GM23338 (cell line): ENCODE measurements at places on chromosomes 12 and 14.

- DNase-seq = no peak
These were observed 36.9 kb downstream of the TTLL5 start for GRCh38 chr14:75697918-75698317.

DNA sequence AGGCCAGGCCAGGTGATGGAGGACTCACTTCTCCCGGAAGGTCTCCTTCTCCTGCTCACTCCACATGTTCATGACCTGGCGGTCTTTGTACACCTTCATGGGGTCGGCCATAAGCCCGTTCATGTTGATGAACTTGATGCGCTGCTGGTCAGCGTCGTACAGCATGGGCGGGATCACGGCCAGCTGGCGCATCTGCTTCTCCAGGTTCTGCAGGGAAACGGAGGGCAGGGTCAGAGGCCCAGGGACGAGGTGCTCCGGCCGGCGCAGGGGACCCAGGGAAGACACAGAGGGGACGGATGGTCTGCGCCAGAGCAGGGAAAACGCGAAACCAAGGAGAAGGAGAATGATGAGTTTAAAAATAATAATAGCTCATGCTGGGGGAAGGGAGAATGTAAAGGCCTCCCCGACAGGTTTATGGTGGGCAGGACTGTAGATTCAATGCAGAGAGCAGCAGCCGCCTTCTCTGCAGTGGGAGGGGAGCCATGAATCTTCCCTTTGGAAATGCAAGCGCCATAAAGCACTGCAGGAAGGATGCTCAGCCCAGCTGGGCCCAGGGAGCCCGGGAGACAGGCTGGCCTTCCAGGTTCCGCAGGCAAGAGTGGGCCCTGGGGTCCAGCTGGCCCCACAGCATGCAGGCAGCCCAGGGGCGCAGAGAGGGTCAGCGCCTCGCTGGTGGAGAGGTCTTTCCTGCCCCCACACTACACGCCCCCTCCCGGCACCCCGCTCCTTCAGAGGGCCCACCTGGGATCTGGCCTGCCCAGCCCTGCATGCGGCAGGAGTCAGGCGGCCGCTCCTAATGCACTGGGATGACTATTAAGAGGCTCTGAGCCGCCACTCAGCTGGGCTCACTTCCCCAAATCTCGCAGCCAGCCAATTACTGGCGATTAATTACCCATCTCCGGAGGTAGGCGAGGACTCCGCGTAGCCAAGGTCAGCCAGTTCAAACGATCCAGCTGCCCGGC is 132.0 kb downstream of the RFLNA start:
- no peak for DNase-seq

DNA sequence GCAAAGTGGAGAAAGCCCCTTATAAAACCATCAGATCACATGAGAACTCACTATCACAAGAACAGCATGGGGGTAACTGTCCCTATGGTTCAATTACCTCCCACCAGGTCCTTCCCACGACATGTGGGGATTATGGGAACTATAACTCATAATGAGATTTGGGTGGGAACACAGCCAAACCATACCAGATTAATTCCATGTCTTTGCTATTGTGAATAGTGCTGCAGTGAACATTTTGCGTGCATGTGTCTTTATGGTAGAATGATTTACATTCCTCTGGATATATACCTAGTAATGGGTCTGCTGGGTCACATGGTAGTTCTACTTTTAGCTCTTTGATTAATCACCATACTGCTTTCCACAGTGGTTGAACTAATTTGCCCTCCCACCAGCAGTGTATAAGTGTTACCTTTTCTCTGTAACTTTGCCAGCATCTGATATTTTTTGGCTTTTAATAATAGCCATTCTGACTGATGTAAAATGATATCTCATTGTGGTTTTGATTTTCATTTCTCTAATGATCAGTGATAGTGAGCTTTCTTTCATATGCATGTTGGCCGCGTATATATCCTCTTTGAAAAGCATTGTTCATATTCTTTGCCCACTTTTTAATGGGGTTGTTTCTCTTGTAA is 29.7 kb upstream of the SAV1 start:
- DNase-seq = no peak

DNA sequence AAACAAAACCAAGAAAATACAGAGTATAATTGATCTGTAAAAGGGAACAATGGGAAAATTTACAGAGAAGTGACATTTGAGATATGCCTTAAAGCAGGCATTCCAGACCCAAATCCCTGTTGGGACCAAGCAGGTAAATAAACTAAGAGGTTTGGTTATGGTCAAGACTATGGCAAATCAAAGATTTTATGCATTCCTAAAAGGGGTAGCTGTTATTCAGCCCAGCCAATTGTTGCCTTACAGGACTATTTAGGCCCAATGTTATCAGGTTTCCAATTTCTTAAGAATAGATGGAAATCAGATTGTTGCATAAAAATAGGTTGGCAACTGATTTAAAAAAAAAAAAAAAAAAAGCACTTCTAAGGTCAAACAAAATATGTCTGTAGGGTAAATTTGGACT is 5.3 kb downstream of the DNAI7 start:
- DNase-seq = no peak

GRCh38 chr14:97976861-97977260 is 1179.7 kb downstream of the VRK1 start:
- DNase-seq = no peak

GRCh38 chr12:88638966-88639760 is 58.9 kb upstream of the KITLG start:
- no peak for DNase-seq

DNA sequence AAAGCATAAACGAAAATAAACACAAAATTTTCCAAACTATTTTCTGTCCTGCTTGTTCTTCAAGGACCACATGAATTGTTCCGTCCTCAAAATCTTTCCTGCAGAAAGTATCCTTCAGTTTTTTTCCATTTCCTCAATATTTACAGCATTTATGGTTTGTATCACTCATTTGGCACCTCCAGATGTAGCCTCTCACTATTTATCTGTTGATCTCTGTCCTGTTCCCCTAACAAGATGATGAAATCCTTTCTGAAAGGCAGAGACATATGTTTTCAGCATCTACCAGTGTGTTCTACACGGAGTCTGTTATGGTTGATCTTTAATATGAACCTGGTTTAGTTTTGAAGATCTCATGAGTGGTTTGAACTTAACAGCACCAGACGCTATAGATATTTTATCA is 490.2 kb downstream of the NELL2 start:
- DNase-seq = no peak

DNA sequence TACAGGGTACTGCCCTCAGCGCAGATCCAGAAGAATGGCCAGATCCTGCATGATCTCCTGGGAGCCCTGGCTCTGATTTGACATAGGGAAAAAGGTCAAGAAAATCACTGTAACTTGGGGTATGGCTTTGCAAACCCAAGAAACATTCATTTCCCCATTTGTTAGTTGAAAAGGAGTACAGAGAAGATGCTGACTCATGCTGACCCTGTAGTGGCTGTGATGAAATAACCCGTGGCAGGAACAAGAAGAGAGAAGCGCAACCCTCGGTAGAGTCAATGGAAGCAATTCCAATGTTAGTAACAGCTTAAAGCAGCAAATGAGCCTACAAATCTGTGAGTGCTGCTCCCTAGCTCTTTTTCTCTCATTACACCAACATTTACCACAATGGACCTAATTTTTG is 281.6 kb upstream of the NPAS3 start:
- DNase-seq = no peak

- DNase-seq = no peak
These were observed 250.2 kb upstream of the OR4E1 start for GRCh38 chr14:21923820-21924219.

- DNase-seq = peak; percentile 65
These were observed 6.3 kb upstream of the NFE2 start for GRCh38 chr12:54306925-54307741.

DNA sequence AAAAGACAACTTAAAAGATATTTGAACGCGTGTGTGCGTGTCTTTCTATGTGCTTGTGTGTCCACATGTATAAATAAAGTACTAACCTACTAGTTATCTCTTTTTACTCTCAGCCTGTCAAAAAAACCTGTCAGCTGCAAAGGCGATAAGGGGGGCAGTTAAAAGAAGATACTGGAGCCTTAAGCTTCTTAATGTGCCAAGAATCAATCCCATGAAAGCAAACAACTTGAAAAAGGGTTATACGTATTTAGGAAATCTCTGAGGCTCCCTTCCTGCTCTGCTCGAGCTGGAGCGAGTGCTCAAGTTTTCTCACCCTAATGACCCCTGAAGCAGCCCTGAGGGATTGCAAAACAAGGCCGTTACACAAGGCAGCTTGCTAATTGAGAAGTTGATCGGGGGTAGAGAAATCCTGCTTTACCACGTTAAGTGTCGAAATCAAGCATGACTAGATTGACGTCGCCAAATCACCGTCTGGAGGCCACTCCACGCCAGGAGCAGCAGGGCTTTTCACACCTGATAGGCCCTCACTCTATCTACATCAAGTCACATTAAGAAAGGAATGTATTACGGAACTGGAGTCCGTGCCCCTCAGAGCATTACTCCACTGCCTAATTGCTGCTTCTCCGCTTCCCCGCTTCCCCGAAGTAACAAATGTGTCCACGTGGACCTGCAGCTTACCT is 32.4 kb downstream of the LMO3 start:
- peak; percentile 72 for DNase-seq

GRCh38 chr12:22332202-22332601 is 2.3 kb downstream of the ST8SIA1 start:
- no peak for DNase-seq

DNA sequence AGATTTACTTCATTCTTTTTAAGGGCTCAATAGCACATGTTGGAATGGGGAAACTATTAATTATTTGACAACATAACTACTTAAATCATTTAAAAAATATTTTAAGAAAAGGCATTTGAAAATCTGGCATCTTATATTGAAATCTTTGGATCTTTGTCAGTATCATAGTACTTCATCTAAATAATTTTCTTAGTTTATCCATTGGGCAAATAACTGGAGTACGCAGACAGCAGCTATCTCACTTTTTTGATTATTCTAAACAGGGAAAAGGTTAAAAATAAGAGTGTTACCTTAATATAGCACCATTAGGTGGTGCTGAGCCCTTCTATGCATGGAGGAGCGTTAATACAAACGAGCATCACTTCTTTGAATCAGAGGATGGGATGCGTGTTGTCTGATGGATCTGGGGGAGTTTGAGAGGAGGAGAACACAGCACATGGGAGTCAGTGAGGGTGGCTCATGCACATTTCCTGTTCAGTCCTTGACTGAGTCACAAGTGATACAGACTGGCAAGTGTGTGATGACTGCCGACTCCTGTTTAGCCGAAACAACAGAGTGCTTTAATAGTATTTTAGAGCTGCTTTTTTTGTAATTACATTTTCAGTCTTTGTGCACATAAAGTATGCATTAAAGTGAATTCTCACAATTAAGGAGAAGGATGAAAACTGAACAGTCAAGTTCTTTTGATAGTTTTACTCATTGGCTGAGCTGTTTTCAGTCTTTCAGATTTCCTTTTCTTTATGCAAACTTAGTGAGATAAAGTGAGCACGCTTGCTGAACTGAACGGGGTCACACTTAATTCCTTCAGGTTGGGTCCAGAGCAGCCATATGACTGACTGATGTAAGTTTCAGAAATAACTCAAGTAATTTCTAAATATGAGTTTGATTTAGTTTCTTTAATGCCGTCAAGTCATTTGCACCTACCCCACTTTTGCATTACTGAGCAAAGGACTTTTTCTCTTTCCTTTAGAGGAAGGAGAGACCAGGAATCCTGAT is 92.7 kb downstream of the DIP2B start:
- DNase-seq = no peak

DNA sequence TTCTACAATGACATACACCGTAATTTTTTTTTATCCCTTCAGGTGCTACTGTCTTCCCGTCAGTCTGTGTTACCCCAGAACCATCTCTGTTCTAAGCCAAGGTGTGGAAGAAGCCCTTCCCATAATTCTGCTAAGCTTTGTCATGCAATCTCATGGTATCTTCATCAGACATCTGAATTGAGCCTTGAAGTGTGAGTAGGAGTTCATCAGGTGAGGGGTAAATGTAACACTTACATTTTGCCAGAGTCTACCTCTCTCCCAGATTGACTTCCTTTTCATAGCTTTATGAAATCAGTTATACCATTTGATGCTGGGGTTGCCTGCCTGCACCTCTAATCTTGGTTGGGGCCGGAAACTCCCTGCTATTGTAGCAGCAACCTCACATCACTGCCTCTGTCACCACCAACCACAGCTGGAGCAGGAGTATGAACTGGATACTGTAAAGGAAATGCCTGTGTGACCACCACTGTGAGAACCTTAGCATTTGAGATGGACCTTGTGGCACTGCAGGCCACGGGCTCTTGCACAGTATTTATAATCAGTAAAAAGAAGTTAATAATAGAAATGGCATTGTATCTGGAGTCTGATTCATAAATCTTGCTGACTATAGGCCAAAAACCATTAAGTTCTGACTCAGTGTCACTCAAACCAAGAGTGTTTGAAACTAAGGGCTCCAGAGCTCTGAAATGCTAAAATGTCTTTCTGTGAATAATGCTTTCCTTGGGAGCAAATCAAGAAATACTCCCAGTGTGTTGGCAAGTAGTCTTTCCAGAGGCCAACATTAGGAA is 58.7 kb upstream of the STK38L start:
- no peak for DNase-seq

GRCh38 chr12:5456906-5457305 is 25.0 kb downstream of the NTF3 start:
- DNase-seq = peak; percentile 19

DNA sequence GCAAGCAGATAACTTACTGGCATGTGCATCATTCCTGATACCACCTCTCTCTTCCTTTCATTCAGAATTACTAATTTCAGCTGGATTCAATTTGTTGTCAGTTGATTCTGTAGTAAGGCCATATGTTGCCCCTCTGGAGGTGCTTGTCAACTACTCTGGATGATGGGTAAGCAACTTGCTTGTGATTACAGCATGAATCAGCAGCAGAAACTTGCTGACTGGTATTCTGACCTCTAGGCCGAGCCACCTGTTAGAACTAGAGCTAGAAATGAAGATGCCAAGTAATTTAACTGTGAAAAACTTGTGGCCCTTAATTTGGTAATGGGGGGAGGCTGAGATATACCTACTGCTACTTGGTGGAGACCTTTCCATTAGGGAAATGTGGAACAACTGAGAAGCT is 5.1 kb downstream of the RNF10 start:
- DNase-seq = no peak

DNA sequence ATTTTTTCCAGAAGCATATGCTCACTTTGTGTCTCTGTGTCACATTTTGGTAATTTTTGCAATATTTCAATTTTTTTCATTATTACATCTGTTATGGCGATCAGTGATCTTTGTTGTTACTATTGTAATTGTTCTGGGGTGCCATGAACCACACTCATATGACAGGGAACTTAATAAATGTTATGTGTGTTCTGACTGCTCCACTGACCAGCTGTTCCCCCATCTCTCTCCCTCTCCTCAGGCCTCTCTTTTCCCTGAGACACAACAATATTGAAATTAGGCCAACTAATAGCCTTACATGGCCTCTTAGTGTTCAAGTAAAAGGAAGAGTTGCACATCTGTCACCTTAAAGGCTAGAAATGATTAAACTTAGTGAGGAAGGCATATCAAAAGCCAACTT is 46.0 kb downstream of the SCN8A start:
- DNase-seq = no peak

DNA sequence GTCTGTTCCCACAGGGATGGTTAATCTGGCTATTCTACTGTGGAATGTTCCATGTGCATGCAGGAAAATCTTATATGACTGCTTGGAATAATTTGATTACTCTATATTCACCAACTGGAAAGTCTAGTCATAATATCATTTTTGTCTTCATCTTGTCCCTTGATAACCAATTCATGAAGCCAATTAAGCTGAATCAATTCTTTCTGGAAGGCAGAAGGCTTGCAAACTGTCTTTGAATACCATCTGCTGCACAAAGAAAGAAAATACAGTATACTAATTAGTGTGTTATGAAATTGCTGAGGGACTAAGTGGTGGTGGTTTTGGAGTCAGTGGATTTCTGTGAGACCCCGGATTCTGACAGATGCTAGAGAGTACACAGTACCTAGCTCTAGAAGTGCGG is 546.5 kb upstream of the MIS18BP1 start:
- DNase-seq = no peak

GRCh38 chr12:111685322-111685810 is 390 bp downstream of the BRAP start:
- no peak for DNase-seq
